ENCODE measurements at places on chromosomes 5 and 9.

- DNase-seq, result no peak
Observed at GRCh38 chr5:139744471-139745131, 51.0 kb upstream of the PSD2 start.

DNA sequence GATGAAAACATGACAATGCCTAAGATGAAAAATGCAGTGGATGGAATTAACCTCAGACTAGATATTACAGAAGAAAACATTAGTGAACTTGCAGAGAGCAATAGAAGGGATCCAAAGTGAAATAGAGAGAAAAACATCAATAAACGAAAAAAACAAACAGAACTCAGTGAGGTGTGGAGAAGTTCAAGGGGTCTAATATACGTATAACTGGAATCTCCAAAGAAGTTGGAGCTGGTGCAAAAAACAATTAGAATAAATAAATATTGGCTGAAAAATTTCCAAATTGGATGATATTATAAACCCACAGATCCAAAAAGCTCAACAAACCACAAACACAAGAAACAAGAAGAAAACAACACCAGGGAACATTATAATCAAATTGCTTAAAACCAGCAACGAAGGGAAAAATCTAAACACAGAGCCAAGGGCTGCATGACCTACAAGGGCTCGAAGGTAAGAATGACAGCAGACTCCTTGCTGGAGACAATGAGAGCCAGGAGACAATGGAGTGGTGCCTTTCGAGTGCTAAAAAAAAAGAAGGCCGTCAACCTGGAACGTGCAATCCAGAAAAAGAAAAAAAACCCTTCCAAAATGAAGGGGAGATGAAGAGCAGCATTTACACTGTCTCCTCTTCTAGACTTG is 11.8 kb downstream of the FAM163B start:
- no peak for DNase-seq

DNA sequence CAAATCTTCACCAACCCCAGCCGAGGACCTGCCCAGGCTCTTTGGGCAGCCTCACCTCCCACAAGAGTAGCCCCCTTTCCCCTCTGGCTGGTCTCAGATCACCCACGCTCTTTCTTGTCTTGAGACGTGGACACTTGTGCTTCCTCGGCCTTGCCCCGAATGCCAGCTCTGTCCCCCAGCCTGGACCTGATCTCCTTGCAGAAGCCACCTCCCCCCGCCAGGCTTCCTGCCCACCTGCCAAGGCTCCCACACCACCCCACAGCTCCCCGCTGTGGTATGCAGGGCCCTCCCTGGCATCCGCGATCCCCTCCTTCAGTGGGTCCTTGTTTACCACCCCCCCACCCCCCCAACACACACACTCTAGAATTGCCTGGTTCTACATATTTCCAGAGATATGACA is 133.7 kb downstream of the ROR2 start:
- DNase-seq, result peak; percentile 70

- no peak for DNase-seq
Observed at GRCh38 chr5:34919077-34919476, 3.6 kb downstream of the BRIX1 start.

- DNase-seq, result no peak
Observed at GRCh38 chr5:175246889-175247520, 197.0 kb downstream of the DRD1 start.

DNA sequence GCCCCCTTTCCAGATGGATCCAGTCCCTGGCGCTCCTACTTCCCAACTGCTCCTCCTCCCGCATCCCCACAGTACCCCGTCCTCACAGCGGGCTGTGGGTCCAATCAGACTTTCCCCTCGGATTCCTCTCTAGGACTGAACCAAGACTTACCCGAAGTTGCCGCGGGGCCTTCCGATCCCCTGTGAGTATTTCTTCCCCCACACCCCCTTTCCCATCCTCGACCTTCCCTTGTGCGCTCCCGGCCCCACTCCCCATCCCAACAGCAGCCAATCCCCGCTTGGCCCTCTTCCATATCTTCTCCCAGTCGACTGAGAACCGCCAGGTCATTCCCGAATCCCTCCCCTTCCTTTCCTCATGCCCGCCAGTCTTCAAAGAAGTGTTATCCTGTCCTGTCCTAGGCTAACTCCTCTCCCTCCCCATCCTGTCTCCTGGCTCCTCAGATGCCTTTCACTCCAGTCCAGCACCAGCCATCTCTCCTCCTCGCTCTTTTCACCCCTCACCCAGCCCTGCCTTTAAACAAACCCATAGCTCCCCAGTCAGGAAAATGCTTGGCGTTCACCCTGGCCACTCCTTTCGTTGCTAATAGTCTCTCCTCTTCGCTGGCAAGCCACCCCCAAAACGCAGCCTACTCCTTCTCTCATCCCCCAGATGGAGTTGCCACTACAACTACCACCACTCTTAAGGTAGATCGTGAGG is 646 bp downstream of the SWI5 start:
- peak; percentile 80 for DNase-seq

- no peak for DNase-seq
Observed at GRCh38 chr9:106528158-106528557, 334.8 kb upstream of the ZNF462 start.

- no peak for DNase-seq
Observed at GRCh38 chr5:177968661-177969211, 27.3 kb downstream of the PROP1 start.

DNA sequence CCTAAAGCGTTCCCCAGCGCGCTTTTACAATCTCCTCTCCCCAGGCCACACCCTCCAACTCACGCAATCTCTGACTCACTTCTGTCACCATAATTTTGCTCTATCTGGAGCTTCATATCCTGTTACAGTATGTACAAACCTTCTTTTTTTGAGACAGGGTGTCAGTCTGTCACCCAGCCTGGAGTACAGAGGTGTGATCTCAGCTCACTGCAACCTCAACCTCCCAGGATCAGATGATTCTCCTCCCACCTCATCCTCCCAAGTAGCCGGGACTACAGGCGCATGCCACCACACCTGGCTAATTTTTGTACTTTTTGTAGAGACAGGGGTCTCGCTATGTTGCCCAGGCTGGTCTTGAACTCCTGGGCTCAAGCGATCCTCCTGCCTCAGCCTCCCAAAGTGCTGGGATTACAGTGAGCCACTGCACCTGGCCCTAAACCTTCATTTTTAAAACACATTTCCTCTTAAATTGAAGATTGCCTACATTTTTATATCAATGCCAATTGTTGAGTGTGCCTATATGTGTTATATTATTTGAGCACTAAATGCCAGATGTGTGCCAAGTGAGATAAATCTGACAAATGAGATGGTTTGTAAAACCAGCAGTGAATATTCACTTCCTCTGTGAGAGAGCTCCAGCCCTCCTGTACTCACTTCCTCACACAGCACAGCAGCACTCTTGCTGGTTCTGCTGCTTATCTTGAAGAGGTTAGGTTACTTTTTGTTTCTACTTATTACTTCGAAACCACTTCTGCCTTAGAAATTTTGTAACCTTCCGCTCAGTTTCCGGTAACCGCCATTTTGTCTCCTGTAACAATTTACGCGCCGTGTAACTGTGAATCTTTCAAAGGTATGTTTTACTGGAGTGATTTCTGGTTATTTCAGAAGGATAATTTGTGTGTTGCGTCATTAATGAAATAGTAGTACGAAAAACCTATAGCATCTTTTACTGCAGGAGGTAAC is 57.9 kb downstream of the DOCK8 start:
- DNase-seq, result no peak

- DNase-seq, result peak; percentile 55
Observed at GRCh38 chr9:126690431-126691051, 76.8 kb downstream of the LMX1B start.

DNA sequence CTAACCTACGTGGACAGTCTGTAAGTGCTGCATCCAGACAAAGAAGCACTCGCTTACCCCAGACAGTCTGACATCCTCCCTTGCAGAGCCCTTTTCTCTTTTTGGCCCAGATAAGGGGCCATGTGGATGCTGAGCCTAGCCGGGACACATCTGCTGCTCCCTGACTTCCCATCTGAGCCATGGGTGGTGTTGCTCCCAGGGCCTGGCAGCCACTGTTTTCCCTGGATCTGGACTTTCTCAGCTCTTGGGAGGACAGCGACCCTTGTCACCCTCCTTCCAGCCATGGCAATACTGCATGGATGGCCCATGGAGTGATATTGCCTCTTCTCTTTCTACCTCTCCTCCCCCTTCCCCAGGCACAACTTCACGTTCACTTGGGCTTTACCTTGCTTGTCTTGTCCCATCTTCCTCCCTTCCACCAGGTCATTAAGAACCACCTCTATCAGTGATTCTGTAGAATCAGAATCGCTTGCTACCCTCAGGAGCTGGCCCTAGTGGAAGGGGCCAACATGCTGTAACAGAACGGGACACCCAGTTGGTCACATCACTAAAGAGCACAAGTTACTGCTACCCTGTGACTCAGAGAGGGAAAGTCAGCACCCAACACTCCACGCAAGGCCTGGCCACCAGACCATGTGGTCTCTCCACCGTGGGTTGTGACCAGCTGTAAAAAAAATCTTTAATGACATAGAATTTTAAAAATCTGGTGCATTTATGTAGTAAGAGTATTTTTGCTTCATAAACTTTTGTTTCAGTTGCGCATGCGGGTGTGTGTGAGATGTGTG is 4.4 kb downstream of the NEURL1B start:
- no peak for DNase-seq

GRCh38 chr9:115746496-115746895 is 407.1 kb upstream of the PAPPA start:
- no peak for DNase-seq
